ENCODE measurements at places on chromosomes 6 and 20. TPM values are rescaled to one million over a fixed set of nuclear protein-coding genes. Genes with fewer than 3 reads are reported as not detected.

The PTPRT gene
- 2.5 TPM for total RNA-seq

The KCNK15 gene
- not detected for total RNA-seq

GRCh38 chr6:53767941-53768340 is 26.9 kb upstream of the LRRC1 start:
- H3K4me1 ChIP-seq: no peaks in the 10 kb centered on the region
- H3K4me3 ChIP-seq: no peak overlapping the region
- no peak for DNase-seq
- no peaks in the 10 kb centered on the region for H3K36me3 ChIP-seq
- H3K27ac ChIP-seq: no peak overlapping the region
- H3K27me3 ChIP-seq: no peaks in the 10 kb centered on the region

GRCh38 chr6:143490775-143491174 is 20.7 kb downstream of the FUCA2 start:
- no peak for DNase-seq
- H3K36me3 ChIP-seq: no peaks in the 10 kb centered on the region
- H3K27me3 ChIP-seq: no peaks in the 10 kb centered on the region
- H3K4me1 ChIP-seq: no peaks in the 10 kb centered on the region
- no peak overlapping the region for H3K4me3 ChIP-seq

The PPARD gene
- 48.5 TPM for total RNA-seq

- H3K4me3 ChIP-seq: no peak overlapping the region
- H3K27ac ChIP-seq: no peak overlapping the region
- DNase-seq: no peak
- no peaks in the 10 kb centered on the region for H3K36me3 ChIP-seq
- H3K4me1 ChIP-seq: no peaks in the 10 kb centered on the region
Observed at GRCh38 chr6:119267126-119267905, 82.2 kb downstream of the MAN1A1 start.

DNA sequence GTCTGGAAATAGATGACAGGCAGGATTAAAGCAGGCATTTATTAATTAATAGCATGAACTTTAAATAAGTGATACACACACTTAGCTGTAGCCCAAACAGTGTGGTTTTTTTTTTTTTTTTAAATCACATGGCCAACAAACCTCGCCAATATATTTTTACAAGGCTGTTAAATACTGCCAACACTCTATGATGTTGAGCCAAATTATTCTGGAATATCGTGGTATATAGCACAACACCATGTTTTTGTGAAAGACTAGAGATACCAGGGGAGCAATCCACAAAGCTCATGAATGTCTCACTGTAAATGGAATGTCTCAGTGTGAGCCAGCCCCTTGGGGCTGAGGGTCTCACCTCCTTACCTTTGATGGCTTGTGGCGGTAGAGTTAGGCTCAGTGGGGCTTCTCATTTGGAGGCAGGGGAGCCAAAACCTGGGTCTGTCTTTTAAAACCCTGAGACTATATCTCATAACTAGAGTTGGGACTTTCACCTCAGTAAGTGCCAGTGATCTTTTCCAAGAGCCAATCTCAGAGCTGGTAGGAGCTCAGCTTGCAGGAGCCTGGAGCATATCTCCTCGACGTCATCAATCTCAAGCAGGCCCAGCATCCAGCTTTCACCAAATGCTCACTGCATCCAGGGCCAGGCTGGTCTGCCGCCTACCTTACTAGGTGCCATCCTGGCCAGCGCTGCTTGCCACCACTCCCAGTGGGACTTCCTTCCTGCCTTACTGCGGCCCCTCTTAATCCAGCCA is 78.5 kb upstream of the FAM184A start:
- no peak for DNase-seq
- H3K27ac ChIP-seq: no peak overlapping the region
- H3K4me1 ChIP-seq: no peaks in the 10 kb centered on the region
- H3K27me3 ChIP-seq: no peaks in the 10 kb centered on the region
- no peak overlapping the region for H3K4me3 ChIP-seq

GRCh38 chr6:166642646-166643045 is 15.6 kb upstream of the RPS6KA2 start:
- no peaks in the 10 kb centered on the region for H3K27me3 ChIP-seq
- no peak for DNase-seq
- no peak overlapping the region for H3K4me3 ChIP-seq
- H3K27ac ChIP-seq: no peak overlapping the region

DNA sequence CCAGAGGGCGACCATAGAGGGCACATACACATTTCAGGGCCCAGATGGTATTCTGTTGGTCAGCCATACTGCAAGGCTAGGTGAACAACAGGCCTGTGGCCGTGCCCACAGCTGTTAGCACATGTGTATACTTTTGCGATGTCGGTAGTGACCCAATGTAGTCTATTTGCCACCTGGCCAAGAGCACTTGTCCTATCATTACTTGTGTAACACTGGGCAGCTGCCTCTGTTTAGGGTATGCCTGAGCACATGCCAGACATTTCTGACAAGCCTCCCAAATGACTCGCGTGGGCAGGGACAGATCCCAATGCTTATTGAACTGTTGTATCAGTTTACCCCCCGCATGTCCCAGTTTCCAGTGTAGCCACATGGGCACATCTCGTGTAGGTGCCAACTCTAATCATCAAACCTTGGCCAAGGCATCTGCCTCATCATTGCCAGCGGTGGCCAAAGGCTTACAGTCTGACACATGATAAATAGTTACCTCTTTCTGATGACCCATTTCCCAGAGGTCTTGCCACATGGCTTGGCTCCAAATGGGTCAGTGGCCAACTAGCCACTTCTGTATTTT is 74.4 kb upstream of the FBXL4 start:
- H3K4me1 ChIP-seq: no peaks in the 10 kb centered on the region
- H3K27ac ChIP-seq: no peak overlapping the region
- H3K4me3 ChIP-seq: no peak overlapping the region
- no peak for DNase-seq

- H3K27ac ChIP-seq: peak overlapping the region; percentile 92
- no peaks in the 10 kb centered on the region for H3K27me3 ChIP-seq
- peak; percentile 59 for DNase-seq
- H3K4me1 ChIP-seq: no peaks in the 10 kb centered on the region
Observed at GRCh38 chr6:107957308-107957908, 600 bp downstream of the SEC63 start.

Measured in Peyer's patch (tissue), 4 donors.